ENCODE measurements at places on chromosomes 16 and 17.

GRCh38 chr16:15658149-15658548, 8.1 kb downstream of the NDE1 start:
- DNase-seq: no peak

DNA sequence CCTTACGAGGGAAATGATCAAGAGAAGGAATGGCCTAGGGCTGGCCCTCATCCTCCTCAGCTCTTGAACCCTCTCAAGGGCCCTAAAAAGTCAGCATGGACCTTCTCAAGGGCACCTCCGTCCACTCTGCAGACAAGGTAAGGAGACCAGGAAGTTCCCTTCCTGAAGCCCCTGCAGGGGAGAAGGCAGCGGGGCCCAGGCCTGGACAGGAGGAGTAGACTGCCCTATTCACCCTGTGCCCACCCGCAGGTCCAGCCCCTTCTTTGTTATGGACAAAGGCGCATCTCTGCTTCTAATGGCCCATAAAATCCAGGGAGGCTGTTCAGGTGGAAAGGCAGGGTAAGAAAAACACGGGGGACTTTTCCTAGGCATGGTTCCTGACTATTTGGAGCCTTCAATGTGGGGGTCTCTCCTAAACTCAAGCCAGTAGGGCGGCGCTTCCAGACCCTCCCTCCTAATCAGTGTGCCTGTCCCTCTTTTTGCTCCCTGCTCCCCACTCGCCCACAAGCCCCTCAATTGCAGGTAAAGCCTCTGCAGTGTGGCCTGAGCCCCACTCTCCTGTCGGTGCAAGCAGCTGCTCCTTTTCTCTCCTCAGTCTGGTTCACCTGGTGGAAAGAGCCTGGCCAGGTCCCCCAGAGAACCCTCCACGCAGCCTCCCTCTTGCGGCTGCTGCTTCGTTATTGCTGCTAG, 28.2 kb downstream of the AXIN2 start:
- DNase-seq: no peak

DNA sequence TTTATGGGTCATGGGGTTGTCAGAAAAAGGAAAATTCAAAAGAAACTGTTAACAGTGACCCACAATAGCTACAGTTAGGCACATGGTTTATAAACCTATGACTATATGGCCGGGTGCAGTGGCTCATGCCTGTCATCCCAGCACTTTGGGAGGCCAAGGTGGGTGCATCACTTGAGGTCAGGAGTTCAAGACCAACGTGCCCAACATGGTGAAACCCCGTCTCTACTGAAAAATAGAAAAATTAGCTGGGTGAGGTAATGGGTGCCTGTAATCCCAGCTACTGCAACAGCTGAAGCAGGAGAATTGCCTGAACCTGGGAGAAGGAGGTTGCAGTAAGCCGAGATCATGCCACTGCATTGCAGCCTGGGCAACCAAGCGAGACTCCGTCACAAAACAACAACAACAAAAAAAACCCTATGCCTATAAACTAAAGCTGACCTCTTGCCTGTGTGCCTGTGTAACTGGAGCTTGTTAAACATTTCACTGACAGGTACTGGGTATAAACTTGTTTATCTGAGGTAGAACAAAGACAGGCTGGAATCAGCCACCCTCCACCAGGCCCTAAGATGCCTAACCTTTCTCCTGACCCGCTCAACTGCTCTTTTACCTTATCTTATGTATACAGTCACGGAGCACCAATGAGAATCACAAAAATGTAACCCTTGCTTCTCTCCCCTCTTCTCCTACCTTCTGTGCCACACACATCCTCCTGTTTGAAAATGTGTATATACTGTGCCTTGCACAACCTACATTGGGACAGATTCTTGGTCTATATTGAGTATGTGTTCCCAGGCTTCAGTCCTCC, 62.9 kb upstream of the ATF7IP2 start:
- no peak for DNase-seq

DNA sequence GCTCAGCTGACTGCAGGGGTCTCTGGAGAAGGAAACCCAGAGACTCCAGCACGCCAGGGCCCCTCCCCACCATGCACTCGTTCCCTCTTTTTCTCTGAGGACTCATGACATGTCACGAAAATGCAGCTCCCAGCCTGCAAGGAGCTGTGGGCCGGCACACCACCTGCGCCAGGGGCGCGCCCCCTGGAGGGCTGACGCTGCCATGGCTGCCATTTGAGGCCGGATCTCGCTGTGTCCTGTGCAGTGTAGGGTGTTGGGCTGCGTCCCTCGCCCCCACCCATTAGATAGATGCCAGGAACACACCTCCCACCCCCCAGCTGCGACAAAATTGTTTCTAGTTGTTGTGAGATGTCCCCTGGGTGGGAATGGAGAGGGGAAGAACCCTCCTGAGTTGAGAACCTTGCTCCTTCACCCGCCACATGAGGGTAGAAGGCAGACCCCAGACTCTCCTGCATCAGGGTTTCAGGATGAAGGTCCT, 8.2 kb downstream of the SYNGR2 start:
- no peak for DNase-seq

All from smooth muscle cell of the brain vasculature (primary cell).